ENCODE measurements at places on chromosomes 1 and 21. TPM values are rescaled to one million over a fixed set of nuclear protein-coding genes. Genes with fewer than 3 reads are reported as not detected.

GRCh38 chr21:41971891-41972290, 18.1 kb upstream of the C2CD2 start:
- DNase-seq, result no peak

- DNase-seq, result no peak
These were observed 10.9 kb upstream of the SH2D1B start for GRCh38 chr1:162422662-162423375.

DNA sequence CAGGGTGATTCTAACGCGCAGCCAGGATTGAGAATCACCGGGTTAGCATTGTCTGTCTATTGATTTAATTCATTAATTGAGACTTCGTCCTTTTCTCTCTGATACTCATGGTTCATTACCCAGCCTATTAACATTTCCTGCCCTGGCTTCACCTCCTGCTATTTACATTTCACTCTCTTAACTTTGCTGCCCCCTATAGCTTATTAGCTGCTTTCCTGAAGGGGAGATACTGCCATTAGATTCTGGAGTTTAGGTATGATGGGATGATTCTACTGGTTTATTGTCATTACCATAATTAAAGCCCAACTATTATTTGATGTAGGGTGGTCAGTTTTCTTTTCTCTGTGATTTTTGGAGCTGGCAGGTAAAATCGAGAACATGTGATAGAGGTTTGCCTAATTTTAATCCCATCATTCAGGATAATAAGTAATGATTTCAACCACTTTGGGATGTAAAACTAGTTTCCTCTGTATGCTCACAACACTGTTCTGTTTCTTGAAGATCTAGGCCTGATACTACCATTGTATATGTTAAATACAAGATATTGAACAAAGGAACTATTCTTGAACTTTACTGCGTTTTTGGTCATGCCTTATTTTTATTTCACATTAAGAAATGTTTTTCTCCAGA, 6.4 kb downstream of the PPP2R5A start:
- DNase-seq, result no peak

GRCh38 chr1:114828251-114828650, 26.4 kb upstream of the SYCP1 start:
- DNase-seq, result no peak

DNA sequence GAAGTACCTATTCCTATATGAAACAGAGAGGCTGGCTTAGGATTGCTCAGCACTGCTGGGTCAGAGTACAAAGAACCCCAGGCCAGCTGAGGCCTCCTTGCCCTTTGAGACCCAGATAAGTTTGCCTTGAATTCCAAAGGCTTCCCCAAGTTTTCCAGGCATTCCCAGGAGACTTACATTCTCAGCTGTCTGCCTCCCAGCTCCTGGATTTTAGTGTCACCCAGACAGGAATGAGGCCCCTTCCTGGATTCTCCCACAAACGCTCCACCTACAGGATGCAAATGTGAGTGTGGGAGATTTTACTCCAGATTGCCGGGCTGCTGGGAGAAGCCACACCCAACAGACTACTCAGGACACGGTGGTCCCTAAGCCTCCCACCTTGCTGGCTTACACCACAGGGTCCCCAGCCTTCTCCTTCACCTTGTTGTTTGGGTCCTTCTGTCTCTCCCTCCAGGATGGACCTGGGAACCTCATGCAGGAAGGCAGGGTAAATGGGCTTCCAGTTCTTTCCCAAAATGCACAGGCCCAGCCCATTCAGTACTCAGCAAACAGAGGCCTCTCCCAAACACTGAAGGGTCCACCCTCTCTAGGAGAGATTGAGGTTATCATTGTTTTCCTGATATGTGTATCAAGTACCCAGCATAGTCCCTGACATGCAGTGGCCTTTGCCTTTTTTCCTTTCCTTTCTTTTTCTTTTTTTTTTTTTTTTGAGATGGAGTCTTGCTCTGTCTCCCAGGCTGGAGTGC, 10.6 kb downstream of the RHBG start:
- DNase-seq, result no peak

DNA sequence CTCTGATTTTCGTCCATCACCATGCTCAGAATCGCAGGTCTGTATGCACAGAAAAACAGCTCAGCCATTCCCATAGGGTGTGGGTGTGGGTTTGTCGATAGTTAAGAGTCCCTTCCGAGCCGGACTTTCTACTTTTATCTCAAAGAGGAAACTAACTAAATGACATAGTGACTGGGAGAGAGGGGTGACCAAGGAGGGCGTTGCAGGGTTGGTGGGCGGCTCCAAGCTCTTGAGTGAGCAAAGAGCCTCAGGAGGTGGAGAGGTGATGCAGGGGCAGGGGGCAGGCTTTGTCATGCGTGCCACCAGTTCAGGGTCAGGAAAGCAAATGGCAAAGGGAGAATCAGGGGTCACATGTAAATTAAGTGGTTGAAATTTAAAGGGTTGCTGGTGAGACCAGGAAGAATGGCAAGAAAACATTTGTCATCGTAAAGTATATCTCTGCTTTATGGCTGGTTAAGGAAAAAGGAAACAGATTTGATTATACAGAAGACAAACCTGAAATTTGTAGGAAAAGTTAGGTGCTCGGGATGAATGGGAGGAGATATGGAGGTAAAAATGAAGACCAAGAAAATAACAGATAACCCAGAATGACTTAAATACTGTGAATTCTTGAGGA, 249.0 kb downstream of the SETD4 start:
- DNase-seq, result no peak

DNA sequence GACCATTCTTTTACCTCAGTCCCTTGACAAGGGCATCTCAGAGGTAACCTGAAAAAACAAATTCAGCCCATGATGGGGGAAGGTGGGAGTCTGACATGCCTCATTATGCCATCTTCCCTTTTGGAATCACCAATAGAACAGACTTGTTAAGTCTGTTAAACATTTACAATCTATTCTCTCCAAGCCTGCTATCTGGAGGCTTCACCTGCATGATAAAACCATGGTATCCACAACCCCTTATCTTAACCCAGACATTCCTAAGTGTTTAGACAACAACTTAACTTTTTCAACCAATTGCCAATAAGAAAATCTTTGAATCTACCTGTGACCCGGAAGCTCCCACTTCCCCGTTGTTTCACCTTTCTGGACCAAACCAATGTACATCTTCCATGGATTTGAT, 233.0 kb upstream of the CACYBP start:
- DNase-seq, result no peak

- no peak for DNase-seq
These were observed 10.1 kb upstream of the SESN2 start for GRCh38 chr1:28249013-28249865.

- DNase-seq, result no peak
These were observed 39.1 kb downstream of the CLIC6 start for GRCh38 chr21:34707876-34708325.

DNA sequence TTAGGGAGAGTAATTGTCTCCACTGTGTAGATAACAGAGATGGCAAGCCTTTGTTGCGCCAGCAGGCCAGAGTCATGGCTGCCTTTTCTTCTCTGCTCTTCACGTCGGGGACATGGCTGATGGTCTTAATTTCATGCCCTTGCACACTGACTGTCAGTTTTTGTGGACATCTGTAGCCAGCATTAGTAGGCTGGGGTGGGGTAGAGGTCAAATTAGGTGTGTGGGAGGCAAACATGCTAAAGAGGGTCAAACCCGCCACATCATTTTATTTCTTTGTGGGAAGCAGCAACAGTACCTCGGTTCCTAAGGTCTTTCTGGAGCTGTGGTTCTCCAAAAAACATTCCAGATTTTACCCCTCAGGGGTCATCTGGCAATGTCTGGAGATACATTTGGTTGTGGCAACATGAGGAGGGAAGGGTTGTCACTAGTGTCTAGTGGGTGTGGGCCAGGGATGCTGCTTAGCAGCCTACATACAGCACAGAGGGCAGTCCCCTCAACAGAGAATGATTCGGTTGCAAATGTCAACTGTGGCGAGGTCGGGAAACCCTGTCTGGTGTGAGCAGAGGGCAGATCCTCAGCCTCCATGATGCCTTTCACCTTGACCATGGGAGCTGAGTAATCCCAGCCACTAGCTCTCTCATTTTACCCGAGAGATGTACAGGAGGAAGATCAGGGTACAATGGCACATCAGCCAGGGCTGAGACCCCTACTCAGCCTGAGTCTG, 14.7 kb downstream of the RUNX1 start:
- DNase-seq, result no peak

- no peak for DNase-seq
These were observed 100.8 kb upstream of the IFFO2 start for GRCh38 chr1:19057182-19057779.

DNA sequence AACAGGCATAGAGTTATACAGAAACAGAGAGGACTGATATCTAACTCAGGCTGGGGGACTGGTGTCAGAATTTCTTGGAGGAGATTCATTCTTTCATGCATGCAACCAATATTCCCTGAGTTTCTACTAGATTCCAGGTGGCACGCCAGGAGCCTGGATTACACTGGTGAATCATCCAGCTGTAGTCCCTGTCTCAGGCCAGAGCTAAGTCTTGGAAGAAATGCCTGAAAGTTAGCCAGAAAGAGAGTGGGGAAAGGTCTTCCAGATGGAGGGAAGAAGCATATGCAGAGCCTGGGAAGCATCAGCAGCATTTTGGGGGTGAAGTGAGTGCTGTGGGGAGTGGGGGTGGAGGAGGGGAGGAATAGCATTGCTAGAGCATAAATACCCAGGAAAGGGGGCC, 239.1 kb downstream of the OMA1 start:
- peak; percentile 9 for DNase-seq

GRCh38 chr1:92754000-92754718, 30.7 kb downstream of the EVI5 start:
- no peak for DNase-seq

TNFSF4 gene
- 2.2 TPM for polyA plus RNA-seq

PPP1R15B gene
- 23.8 TPM for polyA plus RNA-seq

PCBP3 gene
- 0.89 TPM for polyA plus RNA-seq

CD160 gene
- polyA plus RNA-seq, result 0.87 TPM

AMPD1 gene
- polyA plus RNA-seq, result 122 TPM

TEX50 gene
- polyA plus RNA-seq, result not detected

SYPL2 gene
- polyA plus RNA-seq, result 304 TPM

OR2M4 gene
- 0.05 TPM for polyA plus RNA-seq

TARBP1 gene
- polyA plus RNA-seq, result 32.1 TPM

ERRFI1 gene
- 6.5 TPM for polyA plus RNA-seq

PODN gene
- 7.8 TPM for polyA plus RNA-seq

FUCA1 gene
- 11.5 TPM for polyA plus RNA-seq

All from forelimb muscle (tissue), 1 donor.